Stimulated activated CD4-positive, alpha-beta T cell treated with anti-CD3 and anti-CD28 coated beads, Interleukin-4, amount 100 ng/mL, for 48 hours (primary cell): ENCODE measurements at places on chromosomes 5 and 9.

GRCh38 chr5:154268073-154268472 lies 77.5 kb downstream of the GALNT10 start:
- DNase-seq: no peak

DNA sequence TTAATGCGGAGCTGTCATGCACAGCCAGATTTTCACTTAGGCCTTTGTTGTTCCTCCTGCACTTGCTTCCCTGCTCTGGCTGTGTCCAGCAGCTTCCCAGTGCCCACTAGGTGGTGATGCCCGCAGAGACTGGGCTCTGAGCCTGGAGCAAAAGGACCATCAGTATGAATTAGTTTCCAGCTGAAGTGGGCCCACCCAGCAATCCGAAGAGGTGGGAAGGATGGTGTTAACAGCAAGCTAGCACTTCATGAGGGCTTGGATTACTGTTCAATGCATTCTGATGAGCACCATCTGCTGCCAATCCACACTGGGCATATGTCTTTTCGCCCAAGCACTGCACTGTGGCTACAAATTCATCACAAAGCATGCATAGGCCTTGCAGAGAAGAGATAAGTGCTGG lies 459.1 kb downstream of the SPOCK1 start:
- no peak for DNase-seq

GRCh38 chr9:112249277-112249676 lies 74.2 kb upstream of the SUSD1 start:
- DNase-seq: no peak

DNA sequence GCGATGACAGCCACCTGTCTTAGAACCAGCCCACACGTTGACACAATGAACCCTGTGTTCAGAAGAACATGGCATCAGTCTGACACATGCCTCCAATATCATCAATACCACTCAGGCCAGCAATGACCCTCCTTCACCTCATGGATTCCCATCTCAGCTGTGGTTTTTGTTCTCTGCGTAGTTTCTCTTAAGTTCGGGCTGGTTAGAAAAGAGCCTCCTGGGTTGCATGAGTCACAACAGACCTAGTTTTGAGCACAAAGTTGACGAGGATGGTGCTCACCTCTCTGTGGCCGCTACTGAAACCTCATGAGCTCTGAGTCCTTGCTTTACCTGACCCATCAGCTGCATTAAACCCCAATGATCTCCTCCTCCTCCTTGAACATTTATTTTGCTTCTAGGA lies 299.9 kb downstream of the SPOCK1 start:
- no peak for DNase-seq
